HTR-8/SVneo (cell line): ENCODE measurements at places on chromosomes 3 and 15.

DNA sequence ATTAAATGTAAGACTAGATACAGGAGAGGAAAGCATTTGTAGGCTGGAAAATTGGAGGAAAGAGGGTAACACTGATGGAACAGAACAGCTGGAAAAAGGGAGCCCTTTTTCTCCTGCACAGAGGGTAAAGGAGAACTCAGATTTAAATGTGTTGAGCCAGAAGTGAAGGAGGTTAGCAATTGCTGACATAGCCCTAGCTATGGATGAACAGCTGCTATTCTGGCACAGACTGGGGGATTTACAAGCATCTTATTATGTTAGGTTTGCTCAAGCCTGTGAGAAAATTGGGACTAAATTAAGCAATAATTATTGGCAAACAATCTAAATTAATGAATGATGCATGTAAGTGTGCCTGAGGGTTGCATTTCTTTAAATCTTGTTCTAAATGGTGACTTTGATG lies 40.6 kb upstream of the PRR20G start:
- DNase-seq, result no peak

GRCh38 chr3:105118905-105119304 lies 247.8 kb upstream of the ALCAM start:
- peak; percentile 3 for DNase-seq

GRCh38 chr3:153285194-153285641 lies 123.2 kb downstream of the RAP2B start:
- no peak for DNase-seq

- no peak for DNase-seq
Observed at GRCh38 chr3:58023531-58023930, 15.3 kb downstream of the FLNB start.

DNA sequence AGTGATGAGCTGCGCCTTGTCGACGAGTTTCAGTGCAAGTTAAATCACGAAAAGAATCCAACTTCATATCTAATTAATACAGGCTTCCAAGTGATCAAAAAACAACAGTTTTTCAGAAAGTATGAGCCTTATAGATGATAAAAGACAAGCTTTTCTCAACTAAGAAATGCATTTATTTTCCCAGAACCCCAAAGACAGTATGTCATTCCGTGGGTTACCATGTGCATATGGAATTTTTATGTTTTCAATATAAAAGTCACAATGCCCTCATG lies 442.8 kb downstream of the MAGI1 start:
- DNase-seq, result no peak

DNA sequence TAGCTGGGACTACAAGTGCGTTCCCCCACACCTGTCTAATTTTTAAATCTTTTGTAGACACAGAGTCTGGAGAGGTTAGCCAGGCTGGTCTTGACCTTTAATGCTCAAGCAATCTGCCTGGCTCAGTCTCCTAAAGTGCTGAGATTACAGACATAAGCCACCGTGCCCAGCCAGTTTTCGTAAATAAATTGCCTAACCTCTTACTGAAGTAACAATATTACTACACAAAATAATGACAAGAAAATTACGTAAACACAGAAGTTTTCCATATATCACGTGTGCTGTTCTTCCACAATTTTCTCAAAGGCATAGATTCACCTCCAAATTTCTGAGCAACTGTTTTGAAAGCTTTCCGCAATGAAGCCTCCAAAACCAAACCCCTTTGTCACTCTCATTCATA lies 58.1 kb upstream of the PROK2 start:
- no peak for DNase-seq

GRCh38 chr15:70090436-70091296 lies 7.1 kb downstream of the TLE3 start:
- DNase-seq, result no peak

DNA sequence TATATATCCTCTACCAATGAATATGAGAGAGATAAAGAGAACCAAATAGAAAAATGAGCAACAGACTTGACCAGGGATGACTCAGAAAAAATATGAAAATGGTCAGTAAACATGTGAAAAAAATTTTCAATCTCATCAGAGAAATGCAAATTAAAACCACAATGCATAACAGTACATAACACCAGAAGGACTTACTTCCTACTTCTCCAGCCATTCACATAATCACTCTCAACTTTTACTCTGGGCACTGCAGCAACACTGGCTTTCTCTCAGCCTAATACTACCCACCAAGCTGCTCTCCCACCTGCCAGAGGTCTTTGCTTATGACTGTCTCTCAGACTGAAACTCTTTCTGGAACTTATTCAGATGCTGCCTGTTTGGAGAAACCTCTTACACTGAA lies 49.4 kb downstream of the DPH6 start:
- DNase-seq, result no peak
